ENCODE measurements at places on chromosomes 11 and 22.

- no peak for DNase-seq
Observed at GRCh38 chr11:32092581-32093170, 1.8 kb downstream of the RCN1 start.

DNA sequence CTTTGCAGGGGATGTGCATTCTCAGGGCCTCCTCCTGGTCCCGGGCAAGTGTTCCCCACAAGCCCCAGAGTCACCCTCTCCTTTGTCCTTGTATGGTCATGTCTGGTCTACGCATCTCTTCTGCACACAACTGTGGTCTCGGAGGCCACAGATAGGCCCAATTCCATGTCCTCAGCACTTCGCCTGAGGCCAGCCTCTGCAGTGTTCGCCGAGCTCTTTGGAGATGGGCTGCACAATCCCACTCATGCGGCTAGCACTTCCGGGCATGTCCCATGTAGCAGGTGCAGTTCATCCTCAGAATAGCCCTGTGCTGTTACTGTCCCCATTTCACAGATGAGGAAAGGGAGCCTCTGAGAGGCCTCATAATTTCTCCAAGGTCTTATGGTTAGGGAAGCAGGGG is 7.6 kb downstream of the PARVG start:
- no peak for DNase-seq

- no peak for DNase-seq
Observed at GRCh38 chr11:11946878-11947277, 61.5 kb downstream of the DKK3 start.

DNA sequence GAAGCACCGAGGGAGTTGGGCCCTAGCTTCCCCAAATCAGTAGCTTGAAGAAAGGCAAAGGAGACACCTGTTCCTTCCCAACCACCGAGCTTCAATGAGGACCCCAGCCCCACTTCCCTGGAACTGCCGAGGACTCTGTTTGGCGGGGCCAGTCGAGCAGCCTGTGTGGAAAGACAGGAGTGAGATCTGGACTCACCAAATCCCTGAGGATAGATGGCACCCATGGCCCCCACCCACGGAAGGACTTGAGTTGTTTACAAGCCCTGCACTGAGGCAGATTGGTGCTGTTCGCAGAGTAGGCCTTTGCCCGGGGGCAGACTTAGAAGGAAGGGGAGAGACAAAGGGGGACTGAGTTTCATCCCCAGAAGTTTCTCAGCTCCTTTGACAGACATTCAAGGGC is 64.6 kb downstream of the FEZ1 start:
- DNase-seq = no peak

GRCh38 chr11:65422633-65423515 is at the start of gene NEAT1:
TSS of gene NEAT1 (plus strand) at chr11:65422798.
- peak; percentile 98 for DNase-seq

DNA sequence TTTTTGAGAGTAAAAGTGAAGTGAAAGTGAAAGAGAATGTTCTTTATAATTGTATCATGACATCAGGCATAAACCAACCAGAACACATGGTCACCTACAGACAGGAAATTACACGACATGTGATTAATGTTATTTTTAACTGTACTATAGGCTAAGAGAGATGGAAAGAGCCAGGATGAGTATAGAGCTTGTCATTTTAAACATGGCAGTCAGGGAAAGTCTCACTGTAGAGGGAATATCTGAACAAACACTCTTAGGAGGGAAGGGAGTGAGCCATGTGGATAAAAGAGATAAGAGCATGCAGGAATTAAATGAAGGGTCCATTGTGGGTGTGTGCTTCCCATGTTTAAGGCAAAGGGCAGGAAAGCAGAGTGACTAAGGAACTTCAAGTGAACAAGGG is 599.1 kb upstream of the FAT3 start:
- no peak for DNase-seq

GRCh38 chr11:45264839-45265515 is 21.2 kb downstream of the SYT13 start:
- no peak for DNase-seq

DNA sequence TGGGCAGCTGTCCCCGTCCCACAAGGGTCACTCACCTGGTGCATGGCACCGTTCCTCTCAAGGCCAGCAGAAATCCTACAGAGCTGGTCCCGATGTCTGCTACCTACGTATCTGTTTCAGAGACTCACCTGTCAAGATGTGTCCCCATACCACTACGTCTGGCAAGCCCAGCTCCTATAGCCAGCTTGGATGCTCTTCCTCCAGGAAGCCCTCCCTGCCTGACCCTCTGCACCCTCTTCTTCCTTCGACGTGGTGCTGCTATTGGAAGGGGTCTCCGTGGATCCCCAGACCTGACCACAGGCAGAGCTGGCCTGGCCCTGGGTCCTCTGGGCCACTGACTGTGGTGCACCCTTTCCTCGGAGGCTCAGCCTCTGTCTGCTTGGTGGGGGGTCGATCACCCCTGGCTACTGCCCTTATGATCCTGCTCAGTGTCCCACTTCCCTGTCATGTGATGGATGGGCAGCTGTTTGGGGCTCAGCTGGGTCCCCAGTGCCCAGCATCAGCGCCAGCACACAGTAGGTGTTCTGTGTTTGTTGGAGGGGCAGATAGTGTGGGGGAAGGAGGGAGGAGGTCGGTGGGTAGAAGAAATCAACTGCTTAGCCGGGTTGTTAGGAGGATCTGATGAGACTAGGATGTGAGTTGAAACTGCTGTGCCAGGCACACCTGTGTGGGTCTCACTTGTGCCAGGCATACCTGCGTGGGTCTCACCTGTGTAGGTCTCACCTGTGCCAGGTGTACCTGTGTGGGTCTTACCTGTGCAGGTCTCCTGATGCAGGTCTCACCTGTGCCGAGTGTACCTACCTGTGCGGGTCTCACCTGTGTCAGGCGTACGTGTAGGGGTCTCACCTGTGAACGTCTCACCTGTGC is 21.7 kb upstream of the ARHGAP8 start:
- DNase-seq = no peak

GRCh38 chr11:64284962-64285884 is at the start of gene GPR137:
TSS of gene GPR137 (plus strand) at chr11:64285848. CDS start at chr11:64286525, 677 bp downstream.
- peak; percentile 97 for DNase-seq

DNA sequence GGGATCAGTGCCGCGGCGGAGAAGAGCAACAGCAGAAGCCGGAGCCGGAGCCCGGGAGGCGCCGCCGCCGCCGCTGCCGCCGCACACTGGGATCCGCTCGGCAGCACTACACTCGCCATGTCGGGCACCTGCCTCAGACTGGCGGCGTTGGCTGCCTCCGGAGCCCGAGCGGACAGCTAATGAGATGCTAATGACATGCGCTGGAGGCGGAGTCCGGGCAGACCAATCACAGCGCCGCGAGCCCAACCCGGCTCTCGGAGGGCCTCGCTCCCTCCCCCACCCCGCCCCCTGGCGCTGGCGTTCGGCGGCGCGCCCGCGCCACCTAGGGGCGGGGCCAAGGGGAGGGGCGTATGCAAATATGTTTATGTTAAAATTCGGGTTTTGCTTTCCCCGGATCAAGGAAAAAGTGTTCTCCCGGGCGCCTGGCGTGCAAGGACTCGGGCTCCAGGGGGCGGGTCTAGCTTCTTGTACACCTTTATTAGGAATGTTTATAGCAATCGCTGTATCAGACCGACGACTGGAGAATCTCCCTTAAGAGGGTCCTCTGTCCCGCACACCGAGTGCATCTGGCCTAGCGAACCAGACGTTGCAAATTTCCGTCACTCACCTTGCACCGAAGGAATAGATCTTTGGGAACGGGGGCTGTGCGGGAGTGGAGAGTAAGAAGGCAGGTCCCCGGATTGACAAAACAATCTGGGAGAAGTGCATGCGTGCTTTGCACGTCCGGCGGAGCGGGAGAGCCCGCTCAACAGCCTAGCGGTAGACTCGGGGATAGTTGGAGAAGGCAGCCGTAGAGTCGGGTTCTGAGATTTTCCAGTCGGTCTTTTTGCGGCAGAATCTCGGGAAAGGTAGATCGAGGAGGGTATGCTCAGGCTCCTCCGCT is at the start of gene CADM1:
Gene CADM1, minus strand, starts transcription at position 140 of the 883 bp plus-strand sequence.
- DNase-seq = peak; percentile 85

DNA sequence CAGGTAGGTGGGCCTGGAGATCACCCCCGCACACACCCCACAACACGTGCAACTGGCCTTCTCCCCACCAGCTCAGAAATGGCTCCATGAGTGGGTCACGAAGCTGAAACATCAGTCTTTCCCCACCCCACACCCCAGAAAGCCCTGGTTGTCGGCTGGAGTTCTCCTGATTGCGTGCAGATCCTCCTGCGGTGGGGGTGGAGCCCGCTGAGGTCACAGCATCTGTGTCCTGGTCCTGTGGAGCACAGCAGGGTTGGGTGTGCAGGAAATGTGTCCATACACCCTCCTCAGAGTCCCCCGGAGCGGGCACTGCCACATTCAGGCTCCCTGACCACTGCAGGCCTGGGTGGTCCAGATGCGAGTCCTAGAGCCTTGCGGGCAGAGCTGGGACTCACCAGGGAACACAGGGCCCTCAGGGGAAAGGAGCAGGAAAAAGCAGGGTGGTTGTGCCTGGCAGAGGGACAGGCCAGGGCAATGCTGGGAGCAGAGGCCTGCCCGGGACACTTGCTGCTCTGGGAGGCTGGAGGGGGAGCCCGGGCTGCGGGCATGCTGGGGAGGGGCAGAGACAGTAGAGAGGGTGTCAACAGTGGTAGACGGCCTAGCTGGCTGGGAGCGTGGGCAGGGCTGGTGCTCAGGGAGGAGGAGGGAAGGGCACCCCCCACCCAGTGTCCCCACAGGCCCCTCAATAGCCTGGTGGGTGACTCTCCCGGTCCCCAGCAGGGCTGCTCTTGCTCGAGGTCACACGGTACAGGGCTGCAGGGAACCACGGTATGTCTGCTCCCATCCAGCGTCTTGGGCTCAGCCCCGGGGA is 42.4 kb upstream of the PPARA start:
- DNase-seq = no peak

DNA sequence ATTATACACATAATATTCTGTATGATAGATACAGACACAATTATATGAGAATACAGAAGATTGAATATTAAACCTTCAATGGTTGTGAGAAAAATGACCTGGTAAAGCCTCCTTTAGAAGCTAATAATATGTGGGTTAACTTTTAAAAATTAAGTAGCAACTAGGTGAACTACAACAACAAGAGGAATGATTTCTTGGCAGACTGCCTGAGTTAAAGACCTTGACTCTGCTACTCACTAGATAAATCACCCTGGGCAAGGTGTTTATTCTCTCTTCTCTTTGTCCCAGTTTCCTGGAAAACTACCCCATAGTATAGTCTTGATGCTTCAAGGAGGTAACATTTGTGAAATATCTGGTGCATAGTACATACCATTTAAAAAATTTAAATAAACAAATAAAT is 519.6 kb upstream of the TENM4 start:
- DNase-seq = no peak

- peak; percentile 59 for DNase-seq
Observed at GRCh38 chr11:125871391-125872137, 15.9 kb upstream of the HYLS1 start.

DNA sequence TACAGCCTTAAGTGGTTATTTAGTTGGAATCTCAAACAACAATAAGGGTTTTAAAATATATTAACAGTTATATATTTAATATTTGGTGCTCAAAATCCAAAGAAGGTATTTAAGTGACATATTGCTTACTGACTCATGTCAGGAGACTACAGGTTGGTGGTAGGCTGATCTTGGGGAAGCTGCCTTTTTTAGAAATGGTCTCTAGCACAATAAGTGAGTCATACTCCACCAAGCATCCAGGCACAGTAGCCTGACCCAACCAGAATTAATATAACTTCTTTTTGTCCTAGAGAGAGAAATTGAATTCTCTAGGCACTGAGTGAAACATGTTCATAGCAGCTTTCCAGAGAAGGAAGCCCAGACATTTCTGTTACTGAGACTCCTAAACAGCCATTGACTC is 868.5 kb upstream of the TENM4 start:
- no peak for DNase-seq

DNA sequence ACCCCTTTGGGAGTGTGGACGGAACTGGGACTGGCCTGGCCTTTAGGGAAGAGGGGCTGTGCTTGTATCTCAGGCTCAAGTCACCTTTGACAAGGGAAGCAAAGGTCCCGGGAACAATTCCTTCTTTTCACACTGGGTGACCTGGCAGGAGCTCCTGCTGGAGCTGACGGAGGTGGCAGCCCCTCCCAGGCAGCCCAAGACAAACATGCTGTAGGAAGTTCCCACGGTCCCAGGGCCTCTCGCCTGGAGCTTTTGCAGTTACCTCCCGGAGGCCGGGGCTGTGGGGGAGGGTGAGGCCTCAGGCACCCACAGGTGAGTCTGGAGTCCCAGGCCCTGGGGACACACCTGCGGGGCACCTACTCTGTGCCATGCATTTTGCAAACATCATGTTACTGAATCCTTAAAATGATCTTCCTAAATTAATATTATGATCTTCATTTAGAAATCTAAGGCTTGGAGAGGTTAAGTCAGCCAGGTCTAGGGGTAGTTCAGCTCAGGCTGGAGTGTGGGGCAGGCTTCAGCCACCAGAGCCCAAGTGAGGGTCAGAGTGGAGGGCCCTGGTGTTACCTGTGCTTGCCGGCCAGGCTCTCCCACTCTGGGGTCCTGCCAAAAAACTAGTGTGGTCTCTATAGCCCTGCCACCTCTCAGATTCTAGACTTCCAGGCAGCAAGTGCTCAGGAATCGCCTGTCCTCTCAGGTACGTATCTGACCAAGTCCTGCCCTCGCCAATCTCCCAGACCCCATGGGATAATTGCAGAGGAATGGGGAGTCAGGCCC is 15.7 kb upstream of the MYEOV start:
- DNase-seq = no peak

Measured in stimulated activated CD8-positive, alpha-beta memory T cell treated with anti-CD3 and anti-CD28 coated beads, Interleukin-4, amount 100 ng/mL, for 48 hours (primary cell).